ENCODE measurements at places on chromosomes 5 and 9. TPM values are rescaled to one million over a fixed set of nuclear protein-coding genes. Genes with fewer than 3 reads are reported as not detected.

MED27 gene
- 31.2 TPM for total RNA-seq

GMCL2 gene
- not detected for total RNA-seq

SET gene
- 341 TPM for total RNA-seq

SV2C gene
- 0.14 TPM for total RNA-seq

GABRA1 gene
- total RNA-seq, result not detected

MOB3B gene
- 6.0 TPM for total RNA-seq

CPLANE1 gene
- 30.4 TPM for total RNA-seq

NME5 gene
- total RNA-seq, result 1.2 TPM

IGIP gene
- 1.1 TPM for total RNA-seq

HSPB3 gene
- not detected for total RNA-seq

DDX4 gene
- not detected for total RNA-seq

Measured in airway epithelial cell (primary cell).